ENCODE measurements at places on chromosomes 2 and 18. TPM values are rescaled to one million over a fixed set of nuclear protein-coding genes. Genes with fewer than 3 reads are reported as not detected.

CHN1 gene
- 0.94 TPM for total RNA-seq

FSIP2 gene
- total RNA-seq, result 0.04 TPM

SLC30A3 gene
- 2.2 TPM for total RNA-seq

- no peaks in the 10 kb centered on the region for H3K27me3 ChIP-seq
- DNase-seq, result peak; percentile 8
- no peak overlapping the region for H3K4me3 ChIP-seq
- H3K4me1 ChIP-seq, result no peaks in the 10 kb centered on the region
- H3K27ac ChIP-seq, result no peak overlapping the region
- no peaks in the 10 kb centered on the region for H3K36me3 ChIP-seq
Observed at GRCh38 chr2:223760838-223761502, 76.4 kb downstream of the AP1S3 start.

GRCh38 chr2:223811757-223812156 is 25.6 kb downstream of the AP1S3 start:
- no peaks in the 10 kb centered on the region for H3K4me1 ChIP-seq
- no peak overlapping the region for H3K4me3 ChIP-seq
- DNase-seq, result no peak
- no peaks in the 10 kb centered on the region for H3K27me3 ChIP-seq
- no peak overlapping the region for H3K27ac ChIP-seq

- no peak for DNase-seq
- no peaks in the 10 kb centered on the region for H3K27me3 ChIP-seq
- H3K36me3 ChIP-seq, result no peaks in the 10 kb centered on the region
- H3K4me1 ChIP-seq, result no peaks in the 10 kb centered on the region
- H3K4me3 ChIP-seq, result no peak overlapping the region
Observed at GRCh38 chr2:1130922-1131321, 180.3 kb downstream of the SNTG2 start.

GRCh38 chr2:224083638-224084037 is 44.6 kb upstream of the SERPINE2 start:
- no peak for DNase-seq
- no peak overlapping the region for H3K4me3 ChIP-seq
- H3K36me3 ChIP-seq, result no peaks in the 10 kb centered on the region
